ENCODE measurements at places on chromosomes 2 and 18. TPM values are rescaled to one million over a fixed set of nuclear protein-coding genes. Genes with fewer than 3 reads are reported as not detected.

DNA sequence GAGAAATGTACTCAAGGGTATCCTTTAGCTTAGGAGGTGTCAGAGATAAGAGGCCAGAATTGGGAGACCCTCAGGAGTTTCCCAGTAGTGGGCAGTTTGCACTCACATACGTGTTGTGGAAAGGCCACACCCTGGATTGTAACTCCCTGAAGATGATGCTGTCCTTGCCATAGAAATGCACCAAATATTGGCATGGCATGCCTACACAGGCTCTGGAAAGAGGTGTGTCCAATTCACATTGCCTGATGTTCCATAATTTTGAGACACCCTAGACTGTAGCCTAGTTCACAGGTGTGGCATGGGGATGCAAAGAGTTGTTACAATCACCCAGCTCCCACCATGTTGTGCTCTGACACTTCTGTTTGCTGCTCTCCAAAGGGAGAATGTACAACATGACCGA, 271.9 kb downstream of the CCDC85A start:
- DNase-seq, result no peak

DNA sequence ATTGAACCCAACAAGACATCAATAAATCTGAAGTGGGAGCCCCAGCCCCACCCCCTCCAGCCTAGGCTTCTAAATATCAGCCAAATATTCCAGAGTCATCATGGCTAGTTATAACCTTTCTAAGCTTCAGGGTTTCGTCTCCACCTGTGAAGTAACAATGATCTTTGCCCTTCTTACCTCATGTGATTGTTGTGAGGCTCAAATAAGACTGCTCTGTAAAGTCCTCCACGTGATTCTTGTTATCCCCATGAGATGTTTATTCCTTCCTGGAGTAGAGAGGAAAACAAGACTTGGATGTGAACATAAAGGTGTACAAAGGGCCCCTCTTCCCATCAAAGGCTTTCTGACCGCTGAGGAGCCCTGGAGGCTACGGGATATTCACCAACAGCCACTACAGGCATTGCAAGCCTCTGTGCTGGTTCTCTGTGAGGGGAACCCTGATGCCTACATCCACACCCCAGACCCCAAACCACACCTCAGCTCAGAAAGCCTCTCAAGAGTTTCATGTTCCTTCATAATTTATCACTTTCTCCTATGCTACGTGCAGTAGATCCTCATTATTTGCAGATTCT, 20.1 kb upstream of the REEP1 start:
- DNase-seq, result no peak

DNA sequence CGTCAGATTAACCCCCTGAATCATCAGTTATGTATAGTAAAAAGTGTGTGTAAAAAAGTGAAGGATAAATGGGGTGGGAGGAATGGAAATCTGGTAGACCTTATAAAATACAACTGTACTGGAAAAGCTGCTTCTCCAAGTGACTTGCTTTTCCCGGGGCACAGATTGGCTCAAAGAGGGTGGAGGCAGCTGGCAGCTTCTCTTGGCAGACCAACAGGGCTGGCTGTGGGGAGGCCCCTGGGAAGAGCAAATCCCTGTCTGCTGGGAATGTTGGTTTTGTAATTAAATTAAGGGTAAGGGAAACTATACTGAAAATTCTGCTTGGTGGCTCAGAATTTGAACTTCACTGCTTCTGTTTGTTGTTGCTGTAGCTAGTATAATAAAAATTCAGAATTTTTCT, 154.2 kb upstream of the DLX2 start:
- no peak for DNase-seq

Gene CLEC4F
- total RNA-seq, result not detected

GRCh38 chr2:9366026-9366425, 57.3 kb downstream of the ITGB1BP1 start:
- DNase-seq, result no peak

DNA sequence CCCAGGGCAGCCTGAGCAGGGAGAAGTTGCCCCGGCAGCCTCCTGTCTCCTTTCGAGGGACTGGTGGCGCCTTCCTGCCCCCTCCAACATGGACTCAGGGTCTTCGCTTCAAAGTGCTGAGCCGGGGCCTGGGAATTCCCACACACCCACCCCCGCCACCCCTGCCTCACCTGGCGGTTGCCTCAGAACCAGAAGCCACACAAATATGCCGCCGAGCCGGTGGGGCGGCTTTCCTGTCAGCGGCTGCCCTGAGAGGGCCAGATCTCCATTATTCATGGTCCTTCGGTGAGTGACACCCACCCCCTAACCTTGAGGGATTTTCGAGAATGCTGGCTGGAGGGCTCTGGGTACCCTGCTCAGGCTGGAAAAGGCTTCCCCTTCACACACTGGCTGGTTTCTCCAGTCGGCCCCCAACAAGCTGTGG, 71.7 kb downstream of the SMAD7 start:
- DNase-seq, result no peak

DNA sequence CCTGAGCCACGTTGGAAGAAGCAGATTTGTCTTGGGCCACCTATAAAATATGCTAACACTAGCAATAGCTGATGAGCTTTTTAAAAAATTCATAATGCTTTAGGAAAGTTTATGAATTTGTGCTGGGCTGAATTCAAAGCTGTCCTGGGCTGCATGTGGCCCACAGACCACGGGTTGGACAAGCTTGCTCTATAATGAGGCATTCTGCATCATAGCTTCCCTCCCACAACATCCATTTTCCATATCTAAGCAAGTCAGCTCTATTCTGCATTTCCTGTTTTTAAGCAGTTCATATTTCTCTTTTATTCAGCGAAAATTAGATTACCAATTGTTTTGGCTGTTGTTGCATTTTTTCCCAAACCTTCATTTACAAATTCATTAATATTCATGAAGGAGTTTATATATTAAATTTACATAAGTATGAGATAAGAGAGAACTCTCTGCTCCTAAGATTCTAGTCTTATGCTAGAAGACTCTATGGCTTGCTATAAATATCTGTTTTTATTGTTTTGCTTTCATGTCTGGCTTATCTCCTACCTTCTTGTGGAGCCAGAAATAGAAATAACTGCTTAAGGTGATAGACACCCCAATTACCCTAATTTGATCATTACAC, 114.5 kb upstream of the HNRNPA3 start:
- no peak for DNase-seq

DNA sequence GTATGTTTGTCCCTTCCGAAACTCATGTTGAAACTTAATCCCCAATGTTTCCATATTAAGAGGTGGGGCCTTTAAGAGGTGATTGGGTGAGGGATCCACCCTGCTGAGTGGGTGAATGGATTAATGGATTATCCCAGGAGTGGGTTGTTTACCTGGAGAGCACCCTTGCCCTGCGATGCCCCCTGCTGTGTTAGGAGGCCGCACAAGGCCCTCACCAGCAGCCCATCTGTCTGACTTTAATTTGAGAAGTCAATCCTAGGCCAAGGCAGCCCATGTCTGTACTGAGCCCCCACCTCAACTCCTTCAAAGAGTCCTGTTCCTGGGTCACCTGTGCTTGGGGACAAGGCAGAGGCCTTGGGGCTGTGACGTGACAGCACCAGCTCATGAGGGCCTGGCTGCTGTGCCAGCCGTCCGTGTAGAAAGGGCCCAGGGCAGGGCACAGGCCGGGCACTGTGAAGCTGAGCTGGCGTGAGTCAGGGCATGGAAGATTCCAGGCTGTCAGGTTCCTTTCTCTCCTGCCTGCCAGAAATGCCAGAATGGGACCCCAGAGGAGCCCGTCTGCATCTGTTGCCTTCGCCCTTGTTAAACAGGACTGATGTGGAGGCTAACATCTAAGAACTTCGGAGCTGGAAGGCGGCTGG, 21.3 kb upstream of the TAF1B start:
- DNase-seq, result no peak

Gene LANCL1
- 49.1 TPM for total RNA-seq

Measured in activated T-cell treated with anti-CD3 and anti-CD28 coated beads, Interleukin-2, amount 50 U/mL, for 72 hours (primary cell).